NCI-H1092 treated with DMSO at 0.1 percent for 48 hours (cell line): ENCODE measurements at places on chromosomes 1 and 21.

DNA sequence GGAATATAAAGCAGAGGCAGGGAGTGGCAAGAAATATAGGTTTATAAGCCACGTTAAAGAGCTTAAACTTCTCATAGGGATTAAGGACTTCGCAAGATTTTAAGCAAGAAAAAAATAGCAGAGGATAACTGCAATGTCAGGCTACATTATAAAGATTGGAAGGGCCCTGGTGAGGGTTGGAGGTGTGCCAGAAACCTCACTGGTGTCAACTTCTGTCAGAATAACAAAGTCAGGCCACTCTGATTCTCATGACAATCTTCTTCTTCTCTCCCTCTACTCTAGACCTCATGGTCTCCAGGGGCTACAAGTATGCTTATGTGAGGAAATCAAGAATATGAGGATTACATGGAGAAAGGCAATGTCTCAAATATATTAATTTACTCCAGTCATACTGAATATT is 32.6 kb upstream of the FMO2 start:
- DNase-seq = no peak

DNA sequence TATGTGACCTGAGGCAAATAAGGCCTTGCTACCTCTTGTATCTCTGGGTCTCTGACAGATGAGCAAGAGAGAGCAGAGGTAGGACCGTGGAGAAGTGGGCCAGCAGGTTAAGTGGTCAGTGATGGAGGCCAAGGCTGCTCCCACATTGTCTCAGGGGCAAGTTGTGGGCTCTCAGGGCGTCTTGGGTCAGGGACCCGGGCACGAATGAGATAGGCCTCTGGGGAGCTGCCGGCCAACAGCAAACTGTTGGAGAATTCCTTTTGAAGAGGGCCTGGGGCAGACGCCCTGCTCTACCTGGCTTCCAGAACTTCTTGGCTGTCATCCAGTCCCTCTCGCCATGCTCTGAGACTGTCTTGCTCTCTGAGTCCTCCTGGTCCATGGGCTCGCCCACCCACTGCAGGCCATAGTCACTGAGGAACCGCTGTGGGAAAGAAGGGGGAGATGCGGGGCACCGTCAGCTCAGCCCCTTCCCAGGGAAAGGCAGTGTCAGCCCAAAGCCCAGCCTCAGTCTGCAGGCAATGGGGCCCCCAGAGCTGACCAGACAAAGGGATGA is 12.4 kb downstream of the UBXN11 start:
- no peak for DNase-seq

- no peak for DNase-seq
Observed at GRCh38 chr1:87903242-87903641, 574.6 kb downstream of the LMO4 start.

DNA sequence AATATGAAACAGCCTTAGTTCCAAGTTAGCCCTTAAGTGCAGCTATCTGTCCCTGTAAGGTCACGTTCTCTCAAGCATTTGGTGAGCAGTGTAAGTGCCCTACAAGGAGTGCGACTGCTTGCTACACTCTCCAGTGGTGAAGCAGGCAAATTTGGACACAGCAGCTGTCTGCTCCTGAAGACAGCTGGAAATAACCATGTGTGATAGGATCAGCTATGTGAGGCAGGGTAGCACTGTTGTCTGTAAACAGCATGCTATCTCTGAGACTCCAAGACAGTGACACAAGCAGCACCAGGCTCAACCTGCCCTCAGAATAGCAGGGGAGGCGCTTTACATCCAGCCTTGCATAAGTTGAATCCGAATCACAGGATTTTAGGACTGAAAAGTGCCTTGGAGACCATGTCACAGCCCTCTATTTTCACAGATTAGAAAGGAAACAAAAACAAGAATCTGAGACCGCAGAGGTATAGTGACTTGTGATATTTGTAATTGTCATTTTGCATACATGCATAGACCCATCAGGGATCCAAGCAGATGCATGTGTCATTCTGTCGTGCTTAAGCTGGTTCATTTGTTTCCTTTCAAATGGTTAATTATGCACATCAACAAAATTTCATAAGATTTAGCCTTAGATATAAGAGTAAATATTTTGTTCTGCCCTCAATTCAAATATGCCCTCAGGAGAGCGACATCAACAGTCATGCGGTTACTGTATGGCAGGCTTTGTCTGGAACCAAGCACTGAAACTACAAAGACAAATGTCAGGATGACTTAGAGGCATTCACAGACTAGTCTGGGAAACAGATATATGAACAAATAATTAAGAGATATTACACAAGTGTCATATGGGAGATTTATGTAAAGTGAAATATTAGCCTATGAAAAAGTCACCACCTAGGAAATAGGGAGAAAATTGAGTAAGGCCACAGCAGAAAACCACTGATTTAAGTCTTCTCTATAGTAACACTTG is 134.9 kb upstream of the NRIP1 start:
- DNase-seq = no peak

DNA sequence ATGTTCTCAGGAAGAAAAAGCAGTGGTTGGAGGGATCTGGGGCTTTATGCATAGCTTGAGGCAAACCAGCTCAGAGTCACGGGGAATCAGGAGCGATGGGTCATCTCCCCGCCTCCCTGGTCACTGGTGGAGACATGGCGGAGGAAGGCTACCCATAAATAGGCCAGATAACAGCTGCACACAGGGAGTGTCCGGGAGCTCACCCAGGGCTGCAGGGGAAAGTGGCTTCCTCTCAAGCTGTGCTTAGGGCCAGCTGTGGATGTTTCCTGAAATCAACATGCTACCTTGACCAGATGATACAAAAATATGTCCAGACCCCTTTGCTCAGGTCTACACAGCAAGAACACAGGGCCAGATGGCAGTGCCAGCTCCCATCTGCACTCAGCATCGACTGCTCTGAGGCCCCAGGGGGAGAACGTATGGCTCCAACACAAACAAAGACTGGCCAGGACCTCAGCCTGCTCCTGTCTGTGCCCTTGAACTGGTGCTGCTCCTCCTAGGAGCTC is 27.1 kb upstream of the RERE start:
- DNase-seq = peak; percentile 50

DNA sequence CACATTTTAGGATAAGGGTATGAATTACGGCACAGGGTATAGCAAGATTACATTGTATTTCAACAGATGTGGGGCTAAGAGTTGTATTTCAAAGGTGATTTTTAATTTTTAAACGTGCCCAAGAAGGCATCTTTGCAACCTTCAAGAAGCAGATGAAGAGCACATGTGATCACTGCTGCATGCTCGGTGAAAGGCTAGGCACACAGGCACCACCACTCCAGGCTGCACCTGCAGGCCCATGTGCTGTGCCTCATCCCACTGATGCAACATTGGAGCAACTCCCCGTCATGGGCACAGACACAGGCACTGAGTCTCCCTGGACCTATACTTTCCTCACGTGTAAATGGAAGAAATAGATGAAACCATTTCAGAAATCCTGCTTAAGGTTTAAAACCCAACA is 23.5 kb downstream of the UBE2G2 start:
- DNase-seq = no peak

- DNase-seq = no peak
Observed at GRCh38 chr1:42888013-42888633, 41.7 kb downstream of the ZNF691 start.

GRCh38 chr1:245715970-245716369 is 561.2 kb downstream of the KIF26B start:
- DNase-seq = no peak
